ENCODE measurements at places on chromosomes 12 and 14. TPM values are rescaled to one million over a fixed set of nuclear protein-coding genes. Genes with fewer than 3 reads are reported as not detected.

Gene TAS2R7
- not detected for total RNA-seq

Gene SYT1
- total RNA-seq: not detected

Gene PRPH
- not detected for total RNA-seq

Gene SP7
- total RNA-seq: not detected

Gene MMP17
- total RNA-seq: 7.1 TPM

Gene PRH2
- 0.63 TPM for total RNA-seq

Gene BATF
- 10.3 TPM for total RNA-seq

Gene APAF1
- 16.1 TPM for total RNA-seq

Gene ATG14
- total RNA-seq: 7.9 TPM

Gene CCDC92
- 43.3 TPM for total RNA-seq

Gene ARMH4
- total RNA-seq: 2.3 TPM
